Glutamatergic neuron (in vitro differentiated cells): ENCODE measurements at places on chromosomes 1 and 21. TPM values are rescaled to one million over a fixed set of nuclear protein-coding genes. Genes with fewer than 3 reads are reported as not detected.

GRCh38 chr1:157415661-157416060 lies 136.7 kb downstream of the FCRL5 start:
- no peak for DNase-seq

- no peak for DNase-seq
Observed at GRCh38 chr1:94828251-94828650, 8.1 kb downstream of the SLC44A3 start.

DNA sequence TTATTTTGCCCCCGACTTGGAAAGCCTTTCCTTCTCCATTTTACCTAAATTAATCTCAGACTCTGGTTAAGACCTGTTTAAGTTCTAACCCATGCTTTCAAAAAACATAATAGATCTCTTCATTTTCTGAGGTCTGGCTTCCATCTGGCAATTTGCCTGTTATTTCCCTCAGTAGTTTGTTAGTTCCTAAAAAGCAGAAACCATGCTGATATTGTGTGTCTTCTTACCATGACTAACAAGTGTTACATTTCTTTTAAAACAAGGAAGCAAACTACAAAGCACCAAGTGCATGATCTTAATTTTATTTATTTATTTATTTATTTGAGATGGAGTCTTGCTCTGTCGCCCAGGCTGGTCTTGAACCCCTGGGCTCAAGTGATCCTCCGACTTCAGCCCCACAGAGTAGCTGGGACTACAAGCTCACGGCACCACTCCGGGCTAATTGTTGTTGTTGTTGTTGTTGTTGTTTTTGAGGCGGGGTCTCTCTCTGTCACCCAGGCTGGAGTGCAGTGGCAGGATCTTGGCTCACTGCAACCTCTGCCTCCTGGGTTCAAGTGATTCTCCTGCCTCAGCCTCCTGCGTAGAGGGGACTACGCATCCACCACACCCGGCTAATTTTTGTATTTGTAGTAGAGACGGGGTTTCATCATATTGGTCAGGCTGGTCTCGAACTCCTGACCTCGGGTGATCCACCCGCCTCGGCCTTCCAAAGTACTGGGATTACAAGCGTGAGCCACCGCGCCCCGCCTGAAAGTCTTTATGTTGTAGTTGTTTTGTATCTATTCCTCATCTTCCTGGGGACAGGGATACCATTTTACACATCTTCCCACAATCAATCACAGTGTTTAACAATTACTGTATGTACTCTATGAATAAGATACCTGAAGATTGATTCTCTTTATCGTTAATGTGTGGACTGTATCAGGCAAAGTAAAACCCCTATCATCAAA lies 1.3 kb upstream of the PATJ start:
- DNase-seq = no peak

- DNase-seq = no peak
Observed at GRCh38 chr1:1593834-1594601, 5.9 kb downstream of the FNDC10 start.

DNA sequence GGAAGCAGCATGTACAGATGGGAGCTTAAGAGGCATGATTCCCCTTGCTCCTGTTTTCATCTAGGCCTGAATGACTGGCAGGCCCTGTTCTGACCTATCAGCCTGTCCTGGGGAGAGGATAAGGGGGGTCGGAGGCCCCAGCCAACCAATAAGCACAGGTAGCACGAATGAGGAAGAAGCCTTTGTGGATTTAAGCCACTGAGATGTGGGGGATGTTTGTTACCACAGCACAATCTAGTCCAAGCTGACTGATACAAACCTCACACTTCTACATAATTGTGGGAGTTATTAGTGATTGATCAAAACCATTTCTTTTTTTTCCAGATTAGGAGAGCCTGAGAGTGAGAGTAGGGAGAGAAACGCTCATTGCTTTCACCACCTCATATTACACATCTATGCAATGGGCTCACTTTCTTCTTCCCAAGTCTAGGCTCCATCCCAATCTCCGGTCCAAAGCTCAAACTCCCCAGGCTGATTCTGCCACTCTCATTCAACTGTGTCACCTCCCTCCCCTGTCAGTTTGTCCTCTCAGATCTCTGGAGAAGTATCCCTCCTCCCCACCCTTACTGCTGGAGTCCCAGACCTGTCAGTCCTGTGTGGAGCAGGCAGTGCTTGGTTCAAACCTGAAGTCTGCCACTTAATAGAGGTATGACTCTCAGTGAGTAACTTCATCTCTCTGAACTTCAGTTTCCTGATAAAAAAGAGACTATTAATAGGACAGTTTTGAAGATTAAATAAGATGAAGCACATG lies 220.5 kb downstream of the PTPRU start:
- DNase-seq = no peak

GRCh38 chr1:162204129-162204822 lies 134.8 kb downstream of the NOS1AP start:
- DNase-seq = no peak

The S100A7A gene
- total RNA-seq = not detected

The PAQR6 gene
- total RNA-seq = 10.8 TPM

- DNase-seq = no peak
Observed at GRCh38 chr1:28066393-28067154, 21.8 kb downstream of the EYA3 start.

The DOP1B gene
- 37.8 TPM for total RNA-seq

DNA sequence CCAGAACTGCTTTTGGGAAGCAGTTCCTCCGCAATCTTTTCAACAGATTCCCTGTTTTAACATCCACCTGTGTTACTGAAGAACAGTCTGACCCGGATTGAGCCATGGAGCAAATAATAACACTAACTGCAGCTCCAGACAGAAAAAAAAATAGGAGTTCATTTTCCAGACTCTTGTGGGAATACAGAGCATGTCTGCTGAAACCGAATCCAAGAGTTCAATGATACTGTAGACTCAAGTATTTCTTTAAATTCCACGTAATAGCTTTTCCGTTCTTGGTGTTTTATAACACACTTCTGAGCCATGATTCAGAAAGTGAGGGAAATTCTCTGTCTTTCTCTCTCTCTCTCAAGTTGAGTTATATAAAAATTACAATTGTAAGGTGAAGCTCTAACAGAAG lies 60.6 kb downstream of the DDAH1 start:
- no peak for DNase-seq
